ENCODE measurements at places on chromosomes 1 and 21.

GRCh38 chr1:9009438-9010370, 16.5 kb downstream of the SLC2A7 start:
- no peak for DNase-seq

GRCh38 chr21:25735646-25736597, 1.1 kb downstream of the GABPA start:
- DNase-seq = peak; percentile 88

DNA sequence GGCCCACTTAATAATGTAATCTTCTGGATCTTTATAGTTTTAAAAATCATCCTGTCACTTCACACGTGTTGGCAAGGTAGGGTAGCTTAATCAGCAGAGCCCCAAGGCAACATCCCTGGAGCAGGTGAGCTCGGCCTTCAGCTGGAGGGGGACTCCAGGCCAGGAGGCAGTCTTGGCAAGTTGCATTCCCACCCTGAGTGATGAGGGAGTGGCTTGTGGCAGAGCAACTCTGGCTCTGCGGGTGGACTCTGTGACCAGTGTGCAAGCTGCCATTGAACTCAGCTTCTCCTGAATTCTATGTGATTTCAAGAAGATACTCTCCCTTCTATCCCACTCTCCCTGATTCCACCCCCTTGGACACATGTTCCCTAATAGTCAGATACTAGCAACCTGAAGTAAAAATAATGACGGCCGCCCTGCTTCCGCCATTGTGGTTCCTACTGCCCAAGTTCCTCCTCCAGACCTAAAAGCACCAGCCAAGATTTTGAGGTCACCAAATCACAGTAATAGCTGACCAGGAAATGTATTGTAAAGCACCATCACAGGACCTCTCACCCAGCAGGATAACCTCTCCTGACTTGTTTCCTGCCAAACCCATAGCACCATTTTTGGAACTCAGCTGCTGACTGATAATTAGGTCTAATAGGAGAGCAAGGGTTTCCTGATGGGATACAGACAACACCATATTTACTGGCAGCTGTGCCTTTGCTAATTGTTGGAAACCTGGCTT, 11.5 kb upstream of the LYST start:
- DNase-seq = no peak

- DNase-seq = no peak
Measured at GRCh38 chr1:118931876-118932275, 56.3 kb downstream of the TBX15 start.

- DNase-seq = no peak
Measured at GRCh38 chr1:33685256-33685655, 178.6 kb upstream of the HMGB4 start.

DNA sequence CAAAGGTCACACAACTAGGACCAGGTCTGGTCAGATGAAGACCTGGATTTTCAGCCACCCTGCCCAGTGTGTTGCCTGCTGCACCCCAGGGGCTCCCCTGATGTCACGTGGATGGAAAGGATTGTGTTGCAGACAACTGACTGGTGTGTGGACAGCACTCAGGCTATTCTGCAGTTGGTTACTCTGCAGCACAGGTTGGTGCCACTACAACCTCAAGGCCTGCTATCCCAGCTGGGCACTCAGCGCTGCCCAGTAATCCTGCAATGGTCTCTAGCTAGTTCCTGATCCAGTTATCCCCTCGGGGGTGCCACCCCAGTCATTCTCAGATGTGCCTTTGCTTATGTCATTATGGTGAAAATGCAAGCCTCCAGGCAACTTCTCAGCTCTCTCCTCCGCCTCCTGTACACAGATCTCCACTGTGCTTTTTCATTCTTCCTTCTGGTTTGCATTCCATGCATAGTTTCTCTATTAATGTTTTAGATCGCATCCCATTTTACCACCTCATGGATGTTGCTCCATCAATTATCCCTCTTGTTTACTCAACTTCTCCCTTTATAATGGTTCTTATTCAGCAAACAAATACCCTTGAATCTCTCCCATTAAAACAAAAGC, 503.2 kb upstream of the CAMK1G start:
- DNase-seq = no peak

DNA sequence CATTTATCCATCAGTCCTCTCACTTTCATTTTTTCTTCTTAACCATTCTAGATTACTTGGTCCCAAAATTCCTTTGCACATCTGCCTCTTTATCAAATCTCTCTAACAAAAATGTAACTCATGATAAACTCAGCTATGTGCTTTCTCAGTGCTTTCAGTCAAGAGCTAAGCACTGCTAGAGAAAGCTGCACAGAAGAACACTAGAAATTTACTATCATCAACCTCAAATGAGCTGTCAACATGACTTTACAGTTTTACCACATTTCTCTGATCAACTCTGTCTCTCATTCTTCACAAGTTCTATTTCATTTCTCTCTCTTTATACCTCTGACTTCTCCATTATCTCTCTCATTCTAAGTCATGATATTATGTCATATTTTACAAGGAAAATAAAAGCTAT, 54.2 kb upstream of the PRKACB start:
- DNase-seq = no peak

- DNase-seq = no peak
Measured at GRCh38 chr1:14659913-14660312, 61.4 kb downstream of the KAZN start.

- no peak for DNase-seq
Measured at GRCh38 chr1:186178426-186179043, 196.5 kb downstream of the TPR start.

DNA sequence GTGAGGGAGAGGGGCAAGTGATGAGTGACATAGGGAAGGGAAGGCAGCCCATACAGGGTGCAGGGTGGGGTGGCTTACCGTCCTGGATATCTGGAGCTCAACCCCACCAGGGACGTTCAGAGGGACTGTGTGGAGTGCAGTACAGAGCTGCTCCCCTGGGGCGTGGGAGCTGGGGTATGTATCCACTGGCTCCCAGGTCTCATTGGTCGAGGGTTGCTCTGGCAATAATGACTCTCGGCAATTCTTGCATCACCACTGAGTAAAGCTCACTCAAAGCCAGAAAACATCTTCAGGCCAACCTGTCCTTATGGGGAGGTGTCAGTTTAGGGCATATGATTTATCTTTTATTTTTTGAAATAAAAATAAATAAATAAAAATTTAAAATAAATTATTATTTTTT, 43.2 kb upstream of the RUNX3 start:
- DNase-seq = no peak

DNA sequence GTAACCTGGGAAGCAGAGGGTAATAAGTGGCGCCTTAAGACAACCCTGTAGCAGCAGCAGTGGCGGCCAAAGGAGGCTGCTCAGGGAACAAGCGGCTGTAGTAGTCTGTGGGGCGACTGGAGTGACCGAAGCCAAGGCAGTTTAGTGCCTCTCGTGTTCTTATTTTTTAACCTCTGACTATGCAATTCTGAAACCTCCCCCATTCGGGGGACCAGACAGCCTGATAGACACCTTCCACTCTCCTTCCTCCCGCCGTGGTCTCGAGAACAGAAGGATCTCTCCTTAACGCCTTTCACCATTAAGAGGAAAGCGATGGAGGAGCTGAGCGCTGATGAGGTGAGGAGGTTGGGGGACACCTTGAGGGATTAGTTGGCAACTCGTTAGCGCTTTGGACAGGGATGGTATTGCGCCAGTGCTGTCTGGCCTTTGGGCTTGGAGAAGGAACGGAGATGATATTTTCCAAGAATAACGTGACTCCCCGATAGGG, 644 bp downstream of the UBE4B start:
- peak; percentile 29 for DNase-seq

GRCh38 chr1:28190996-28191645, 14.6 kb upstream of the PTAFR start:
- no peak for DNase-seq

GRCh38 chr1:51926171-51926812, 47.8 kb upstream of the NRDC start:
- no peak for DNase-seq

- no peak for DNase-seq
Measured at GRCh38 chr1:216815260-216816131, 92.3 kb upstream of the ESRRG start.

GRCh38 chr1:117660271-117660965, 54.6 kb downstream of the TENT5C start:
- no peak for DNase-seq

GRCh38 chr1:150249936-150250335, 7.6 kb upstream of the CA14 start:
- no peak for DNase-seq

GRCh38 chr1:113999799-114000198, 20.5 kb downstream of the OLFML3 start:
- DNase-seq = no peak

GRCh38 chr1:3717041-3717714, 35.1 kb upstream of the CCDC27 start:
- no peak for DNase-seq

DNA sequence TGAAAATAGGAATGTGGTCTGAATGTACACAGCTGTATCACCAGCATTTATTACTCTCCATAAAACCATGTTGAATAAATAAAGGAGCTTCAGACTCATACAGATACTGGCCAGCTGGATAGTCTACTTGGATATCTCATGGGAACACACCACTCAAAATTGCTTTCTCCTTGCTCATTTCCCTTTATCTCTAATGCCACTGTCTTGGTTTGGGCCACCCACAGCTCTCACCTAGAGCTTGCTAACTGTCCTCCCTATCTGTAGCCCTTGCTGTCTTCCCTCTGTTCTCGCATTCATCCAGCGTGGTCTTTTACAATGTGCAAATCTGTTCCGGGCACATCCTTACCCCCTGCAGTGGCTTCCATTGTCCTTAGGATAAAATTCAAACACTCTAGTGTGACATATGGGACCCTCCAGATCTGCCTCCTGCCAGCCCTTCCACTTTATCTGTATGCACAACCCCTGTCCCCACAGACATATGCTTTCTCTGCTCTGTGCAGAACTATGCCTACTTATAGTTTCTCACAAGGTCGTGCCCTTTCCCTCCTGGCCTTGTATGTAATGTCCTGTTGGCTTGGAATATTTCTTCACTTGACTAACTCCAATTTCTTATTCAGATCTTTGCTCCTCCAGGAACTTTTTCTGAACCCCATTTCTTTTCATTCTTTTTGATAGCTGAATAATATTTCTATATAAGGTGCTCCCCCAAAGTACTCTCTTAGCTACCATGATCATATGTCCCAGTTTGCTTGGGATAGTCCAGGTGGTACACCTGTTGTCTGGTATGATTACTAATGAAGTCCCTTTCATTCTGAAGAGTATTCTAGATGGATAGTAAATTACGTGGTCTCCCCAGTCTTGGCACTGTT, 2.9 kb downstream of the FLVCR1 start:
- DNase-seq = no peak

- DNase-seq = no peak
Measured at GRCh38 chr1:118177998-118178397, 7.0 kb downstream of the SPAG17 start.

DNA sequence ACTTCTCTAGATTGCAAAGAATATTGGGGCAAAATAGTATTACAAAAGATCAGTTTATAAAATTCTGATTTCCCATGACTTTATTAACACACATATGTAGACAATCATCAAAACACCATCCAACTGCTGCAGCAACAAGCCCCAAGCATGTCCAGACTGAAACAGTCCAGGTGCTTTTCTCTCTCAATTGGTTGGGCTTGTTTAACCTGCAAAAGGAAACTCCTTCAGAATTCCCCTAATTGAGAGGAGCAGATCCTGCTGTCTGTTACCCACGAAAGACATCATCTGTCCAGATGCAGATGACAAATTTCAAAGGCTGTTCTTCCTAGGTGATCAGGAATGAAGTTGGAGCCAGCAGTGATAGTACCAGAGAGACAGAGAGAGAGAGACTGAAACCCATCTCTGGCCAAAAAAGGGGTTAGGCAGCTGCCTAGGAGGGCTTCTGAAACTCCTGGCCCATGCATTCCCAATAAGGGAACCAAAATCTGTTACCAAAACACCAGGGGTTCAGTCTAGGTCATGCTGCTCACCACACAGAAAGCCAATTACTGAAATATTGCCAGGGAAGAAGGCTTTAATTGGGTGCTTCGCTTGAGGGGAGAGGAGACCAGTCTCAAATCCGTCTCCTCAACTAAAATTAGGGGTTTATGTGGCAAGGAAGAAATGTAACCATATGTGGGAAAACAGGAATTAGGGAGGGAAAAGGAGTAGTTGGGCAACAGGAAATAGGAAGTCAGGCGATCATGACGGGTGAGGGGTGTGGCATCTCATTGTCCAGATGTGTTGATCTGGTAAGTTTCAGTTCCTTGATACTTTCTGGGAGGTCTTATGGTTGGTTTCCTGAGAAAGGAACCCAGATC, 34.7 kb upstream of the RGL1 start:
- no peak for DNase-seq

DNA sequence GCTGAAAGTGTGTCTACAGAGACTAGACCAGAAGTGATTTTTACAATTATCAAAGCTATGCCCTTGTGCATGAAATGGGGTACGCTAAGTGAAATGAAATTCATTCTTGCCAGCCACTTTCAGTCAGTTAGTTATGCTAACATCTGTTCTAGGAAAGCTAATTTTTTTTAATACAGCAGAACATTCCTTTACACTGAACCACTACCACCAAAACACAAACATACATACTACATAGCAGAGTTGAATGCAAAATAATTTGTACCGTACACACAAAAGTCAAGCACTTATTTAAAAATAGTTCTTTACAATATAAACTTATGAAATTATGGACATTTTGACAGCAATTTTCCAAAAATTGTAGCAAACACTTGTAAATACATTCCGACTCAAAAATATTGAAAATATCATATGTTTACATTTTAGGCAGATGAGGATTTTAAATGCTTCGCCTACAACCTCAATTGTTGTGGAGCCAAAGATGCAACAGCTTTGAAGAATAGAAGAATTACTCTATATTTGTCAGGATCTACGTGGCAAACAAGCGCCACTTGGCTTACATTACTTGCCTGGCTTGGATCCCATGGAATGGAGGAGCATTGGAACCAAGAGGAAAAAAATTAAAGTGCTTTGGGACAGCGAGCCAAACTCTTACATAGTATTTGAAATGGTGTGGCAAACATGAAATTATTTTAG, 30.6 kb downstream of the WLS start:
- no peak for DNase-seq

DNA sequence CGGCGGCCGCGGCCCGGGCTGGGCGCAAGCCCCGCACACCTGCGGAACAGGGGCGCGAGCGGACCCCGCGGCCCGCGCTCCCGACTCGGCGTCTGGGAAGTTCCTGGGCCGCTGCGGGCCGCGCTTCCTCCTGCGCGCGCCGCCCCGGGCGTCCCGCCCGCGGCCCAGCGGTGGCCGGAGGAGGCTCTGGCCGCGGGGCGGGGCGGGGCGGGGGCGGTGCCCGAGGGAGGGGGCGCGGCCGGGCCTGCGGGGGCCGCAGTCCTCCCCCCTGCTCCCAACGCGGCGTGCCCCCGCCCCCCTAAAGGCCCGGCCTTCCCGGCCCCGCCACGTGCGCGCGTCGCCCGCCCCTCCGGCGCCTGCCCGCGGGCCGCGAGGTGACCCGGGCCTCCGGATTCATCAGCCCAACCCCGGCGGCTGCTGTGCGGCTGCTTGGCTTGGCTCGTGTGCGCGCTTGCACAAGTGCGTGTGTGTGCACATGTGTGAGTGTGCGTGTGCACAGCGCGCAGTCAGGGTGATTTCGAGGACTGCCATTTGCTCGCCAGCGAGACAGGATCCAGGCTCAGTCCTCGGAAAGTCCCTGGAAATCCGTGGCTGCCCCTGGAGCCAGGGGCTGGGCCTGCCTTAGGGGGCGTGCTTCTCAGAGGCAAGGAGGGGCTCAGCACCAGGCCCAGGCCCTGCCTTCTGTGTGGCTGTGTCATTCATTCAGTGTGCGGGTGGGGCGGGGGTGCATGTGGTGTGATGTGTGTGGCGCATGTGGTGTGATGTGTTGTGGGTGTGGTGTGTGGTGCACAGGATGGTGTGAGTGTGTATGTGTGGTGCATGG, at the start of gene C2CD2:
Gene C2CD2 (minus strand): TSS at position 188 of the 823 bp plus-strand sequence. CDS start 370 bp downstream, outside the sequence.
- DNase-seq = peak; percentile 68

- DNase-seq = peak; percentile 73
Measured at GRCh38 chr21:43340491-43341377, 86.2 kb downstream of the SIK1 start.

All from Caco-2 (cell line).